ENCODE measurements at places on chromosomes 4 and X. TPM values are rescaled to one million over a fixed set of nuclear protein-coding genes. Genes with fewer than 3 reads are reported as not detected.

DNA sequence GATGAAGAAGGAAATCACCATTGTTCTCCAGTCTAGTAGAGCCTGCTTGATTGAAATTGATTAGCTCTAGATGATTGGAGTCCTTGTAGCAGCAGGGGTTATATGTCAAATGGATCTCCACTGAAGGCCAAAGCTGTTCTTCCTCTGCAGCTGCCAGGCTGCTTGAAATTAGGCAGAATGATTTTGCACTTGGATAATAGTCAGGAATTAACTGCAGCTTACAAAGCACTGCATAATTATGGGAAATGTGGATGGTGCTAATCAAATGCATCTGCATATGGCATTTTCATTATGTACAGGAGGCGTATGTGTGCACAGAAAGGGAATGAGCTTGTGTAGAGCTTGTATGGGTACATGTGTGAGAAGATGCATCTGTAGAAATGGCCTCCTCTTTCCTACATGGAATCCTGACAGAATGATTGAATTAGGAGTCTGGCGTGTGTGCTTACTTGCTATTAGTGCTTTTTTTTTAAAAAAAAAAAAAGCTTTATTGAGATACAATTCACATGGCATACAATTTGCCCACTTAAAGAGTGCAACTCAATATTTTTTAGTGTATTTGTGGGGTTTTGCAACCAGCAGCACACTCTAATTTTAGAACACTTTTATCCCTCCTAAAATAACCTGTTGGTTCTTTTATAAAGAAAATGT lies 65.9 kb downstream of the TMEM131L start:
- no peak for DNase-seq

DNA sequence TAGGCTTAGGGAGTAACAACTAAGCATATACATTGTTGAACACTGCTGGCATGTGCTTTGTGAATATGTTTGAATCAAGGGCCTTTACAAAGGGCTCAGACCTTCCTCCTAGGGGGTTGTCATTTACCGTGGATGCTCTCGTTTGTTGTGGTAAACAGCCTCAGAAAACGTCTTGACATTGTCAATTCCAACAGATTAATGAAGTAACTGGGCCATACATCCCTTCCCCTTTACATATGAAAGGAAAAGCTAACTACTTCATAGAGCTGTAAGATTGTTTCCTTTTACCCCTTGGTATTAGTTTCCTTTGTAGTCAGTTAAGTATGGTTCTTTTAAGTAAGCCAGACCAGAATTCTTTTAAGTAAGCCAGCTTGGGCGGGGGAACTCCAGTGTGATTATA lies 42.9 kb downstream of the FAT4 start:
- DNase-seq = no peak

DNA sequence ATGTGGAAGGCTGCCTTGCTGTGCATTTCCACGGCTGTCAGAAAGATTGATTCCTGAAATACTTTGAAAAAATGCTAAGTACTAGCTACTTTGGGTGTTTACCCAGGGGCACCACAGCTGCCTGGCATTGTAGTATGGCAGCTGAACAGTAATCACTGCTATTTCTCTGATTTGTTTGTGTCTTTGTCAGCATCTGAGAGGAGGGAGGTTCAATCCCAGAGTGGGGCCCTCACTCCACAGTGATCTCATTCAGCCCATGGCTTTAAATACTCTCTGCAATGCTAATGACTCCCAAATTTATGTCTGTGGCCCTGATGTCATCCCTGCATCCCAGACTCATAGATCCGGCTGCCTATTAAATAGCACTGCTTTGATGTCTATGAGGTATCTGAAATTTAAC lies 575.3 kb upstream of the MAGEB2 start:
- no peak for DNase-seq

The RAB33A gene
- total RNA-seq = not detected

The TMEM255A gene
- total RNA-seq = 0.06 TPM

The CXXC4 gene
- 0.57 TPM for total RNA-seq
